ENCODE measurements at places on chromosomes 2 and 18. TPM values are rescaled to one million over a fixed set of nuclear protein-coding genes. Genes with fewer than 3 reads are reported as not detected.
A peak's percentile ranks its signal among the peaks of the same experiment; 100 is the strongest.

DNA sequence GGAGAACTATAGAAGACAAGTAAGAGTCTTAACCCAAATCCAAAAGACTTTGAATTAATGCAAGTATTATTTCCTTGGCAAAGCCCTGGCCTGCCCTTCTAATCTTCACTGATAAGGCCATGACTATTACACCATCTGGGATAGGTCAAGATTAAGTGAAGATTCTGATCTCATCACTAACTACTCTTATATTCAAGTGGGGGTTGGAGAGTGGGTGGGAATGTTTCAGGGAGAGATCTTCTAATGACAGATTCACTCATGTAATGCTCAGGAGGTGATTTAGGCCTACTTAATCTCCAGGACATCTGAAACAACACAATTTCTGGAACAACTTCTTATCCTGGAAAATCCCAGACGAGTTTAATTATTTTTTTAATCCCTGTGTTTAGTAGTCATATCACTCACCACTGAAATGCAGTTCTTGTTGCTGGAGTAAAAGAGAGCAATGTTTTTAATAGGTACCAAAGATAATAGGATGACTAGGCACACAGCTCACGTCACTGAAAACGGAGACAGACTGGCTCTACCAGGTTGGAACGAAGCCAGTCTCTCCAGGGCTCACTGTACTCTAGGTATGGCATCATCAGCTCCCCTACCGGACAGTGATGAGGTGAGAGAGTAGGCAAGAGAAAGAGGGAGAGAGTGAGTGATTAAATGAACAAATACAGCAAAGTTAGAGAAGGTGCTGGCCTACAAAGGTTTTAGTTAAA, 133.1 kb downstream of the NCKAP5 start:
- no peak for DNase-seq

DNA sequence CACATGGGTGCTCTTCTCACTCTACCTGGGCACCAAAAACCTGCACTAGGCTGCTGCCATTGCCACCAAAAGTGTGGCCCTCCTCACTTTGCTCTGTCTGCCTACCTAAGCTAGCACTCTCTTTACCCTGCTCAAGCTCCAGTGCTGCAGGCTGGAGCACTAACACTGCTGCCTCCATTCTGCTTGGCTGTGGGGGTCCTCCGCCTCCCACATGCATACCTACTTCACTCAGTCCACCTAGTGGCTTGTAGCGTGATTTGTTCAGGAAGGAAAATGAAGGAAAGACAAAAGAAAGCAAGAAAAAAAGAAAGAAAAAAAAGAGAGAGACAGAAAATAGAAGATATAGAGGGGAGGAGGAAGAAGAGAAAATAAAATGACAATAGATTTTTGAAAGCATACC, 1339.4 kb upstream of the CHAC2 start:
- DNase-seq = no peak

DNA sequence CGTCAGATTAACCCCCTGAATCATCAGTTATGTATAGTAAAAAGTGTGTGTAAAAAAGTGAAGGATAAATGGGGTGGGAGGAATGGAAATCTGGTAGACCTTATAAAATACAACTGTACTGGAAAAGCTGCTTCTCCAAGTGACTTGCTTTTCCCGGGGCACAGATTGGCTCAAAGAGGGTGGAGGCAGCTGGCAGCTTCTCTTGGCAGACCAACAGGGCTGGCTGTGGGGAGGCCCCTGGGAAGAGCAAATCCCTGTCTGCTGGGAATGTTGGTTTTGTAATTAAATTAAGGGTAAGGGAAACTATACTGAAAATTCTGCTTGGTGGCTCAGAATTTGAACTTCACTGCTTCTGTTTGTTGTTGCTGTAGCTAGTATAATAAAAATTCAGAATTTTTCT, 154.2 kb upstream of the DLX2 start:
- no peak for DNase-seq

DNA sequence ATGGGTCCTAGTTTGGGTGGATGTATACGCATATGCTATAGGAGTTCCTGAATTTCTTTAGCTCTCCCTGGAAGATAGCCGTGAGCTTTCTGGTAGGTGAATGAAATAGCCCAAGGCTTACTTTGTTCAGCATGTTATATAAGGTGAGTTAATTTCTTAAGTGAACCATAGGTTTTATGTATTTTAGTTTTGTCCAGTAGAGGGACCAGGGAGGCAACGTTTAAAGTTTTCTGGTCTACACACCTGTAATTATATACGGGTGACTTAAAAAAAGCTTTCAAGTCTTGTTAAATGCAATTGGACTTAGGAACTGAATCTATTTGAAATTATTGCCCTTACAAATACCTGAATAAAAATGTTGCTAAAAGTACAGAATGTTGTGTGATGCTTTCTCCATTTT, 402.5 kb upstream of the DDX18 start:
- no peak for DNase-seq

The ITGA4 gene
- 0.15 TPM for total RNA-seq

- DNase-seq = no peak
Observed at GRCh38 chr2:33796511-33796910, 197.4 kb upstream of the FAM98A start.

DNA sequence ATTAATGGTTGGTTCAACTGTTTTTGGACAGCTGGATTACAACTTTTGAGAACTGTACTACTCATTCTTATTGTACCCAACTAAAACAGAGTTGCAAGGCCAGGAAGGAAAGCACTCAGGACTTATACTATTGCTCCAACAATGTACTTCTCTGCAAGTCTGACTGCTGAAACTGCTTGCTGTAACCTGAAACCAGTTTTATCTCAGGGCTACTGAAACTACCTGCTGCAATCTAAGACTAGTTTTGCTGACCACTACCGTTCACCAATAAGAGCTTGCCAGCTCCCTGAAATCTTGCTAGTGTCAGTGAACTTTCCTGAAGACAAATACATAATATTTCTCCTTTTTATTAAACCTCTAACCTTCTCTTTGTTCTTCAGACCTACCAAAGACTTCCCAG, 157.3 kb downstream of the CDCA7 start:
- DNase-seq = peak; percentile 68

The ST6GAL2 gene
- not detected for total RNA-seq

GRCh38 chr2:29309090-29310029, 194.1 kb downstream of the CLIP4 start:
- peak; percentile 20 for DNase-seq

- DNase-seq = no peak
Observed at GRCh38 chr2:228107846-228108245, 73.6 kb downstream of the SPHKAP start.

- DNase-seq = no peak
Observed at GRCh38 chr18:79572848-79573451, 106.7 kb upstream of the CTDP1 start.

- DNase-seq = peak; percentile 83
Observed at GRCh38 chr2:675982-676646, 1.1 kb downstream of the TMEM18 start.

- no peak for DNase-seq
Observed at GRCh38 chr18:8034674-8035073, 467.6 kb downstream of the PTPRM start.

The AOX1 gene
- 5.1 TPM for total RNA-seq

The HADHA gene
- 99.9 TPM for total RNA-seq

GRCh38 chr2:25816249-25816648, 62.0 kb downstream of the ASXL2 start:
- no peak for DNase-seq
